ENCODE measurements at places on chromosomes 12 and 14.
A peak's percentile ranks its signal among the peaks of the same experiment; 100 is the strongest.

- DNase-seq, result no peak
Observed at GRCh38 chr12:47554046-47554653, 151.7 kb downstream of the RPAP3 start.

DNA sequence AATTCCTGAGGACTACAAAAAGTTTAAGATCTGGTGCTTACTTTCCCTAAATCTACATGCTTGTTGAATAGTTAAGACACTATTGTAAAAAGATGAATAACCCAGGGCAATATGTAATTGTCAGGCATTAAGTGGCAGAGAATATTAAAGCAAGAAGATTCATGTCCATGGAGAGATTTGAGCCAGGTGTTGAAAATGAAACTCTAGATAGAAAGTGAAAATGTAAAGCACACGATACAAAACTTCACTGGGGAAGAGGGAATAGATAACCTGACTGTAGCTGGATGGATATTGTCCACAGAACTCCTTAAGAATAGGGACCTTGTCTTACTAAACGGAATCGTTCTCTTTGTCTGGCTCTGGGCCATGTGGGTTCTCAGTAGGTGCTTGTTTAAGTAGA lies 5.0 kb downstream of the CAND1 start:
- peak; percentile 14 for DNase-seq

GRCh38 chr12:24045816-24046257 lies 96.4 kb upstream of the SOX5 start:
- DNase-seq, result no peak

DNA sequence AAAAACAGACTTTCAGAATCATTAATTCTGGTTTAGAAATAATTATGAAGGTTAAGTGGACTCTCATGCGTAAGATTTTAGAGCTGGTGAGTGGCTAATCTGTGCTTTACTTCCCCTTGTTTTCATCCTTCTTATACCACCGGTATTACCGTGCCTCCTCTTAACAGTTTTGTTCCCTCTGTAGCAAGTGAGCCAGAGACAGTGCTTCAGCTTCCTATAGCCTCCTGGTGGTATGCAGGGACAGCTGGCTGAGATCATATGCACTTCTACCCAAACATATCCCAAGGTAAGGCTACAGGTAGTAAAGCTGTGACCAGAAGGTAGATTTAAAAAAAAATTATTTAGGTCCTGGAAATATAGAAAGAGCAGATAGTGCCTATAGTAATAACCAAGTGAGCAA lies 55.2 kb downstream of the PDE3A start:
- no peak for DNase-seq

GRCh38 chr14:21103411-21103709 lies 2.5 kb downstream of the TMEM253 start:
- DNase-seq, result no peak

DNA sequence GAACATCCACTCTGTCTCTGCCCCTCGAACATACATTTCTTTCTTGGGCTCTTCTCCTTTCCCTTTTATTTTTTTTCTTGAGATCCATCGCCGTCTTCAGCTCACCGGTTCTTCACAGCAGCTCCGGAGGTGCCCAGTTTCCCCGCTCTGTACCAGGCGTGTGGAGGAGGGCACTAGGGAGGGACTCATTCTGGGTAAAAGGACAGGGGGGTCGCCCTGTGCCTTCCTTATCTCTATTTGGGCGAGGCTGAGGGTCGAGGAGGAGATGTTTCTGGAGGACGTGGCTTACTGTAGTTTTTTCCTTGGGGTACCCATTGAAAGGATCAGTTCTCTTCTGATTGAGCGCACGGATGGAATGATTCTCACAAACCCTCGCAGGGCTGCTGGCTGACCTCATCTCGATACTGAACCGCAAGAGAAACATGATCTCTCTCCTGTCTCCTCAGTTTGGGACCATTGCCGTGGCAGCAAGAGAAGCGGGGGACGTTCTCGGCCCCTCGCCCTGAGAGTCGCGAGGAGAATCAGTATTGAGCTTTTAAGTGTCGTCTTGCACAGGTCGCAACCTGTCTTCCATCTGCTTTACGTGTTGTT lies 386 bp downstream of the LIN52 start:
- peak; percentile 26 for DNase-seq

DNA sequence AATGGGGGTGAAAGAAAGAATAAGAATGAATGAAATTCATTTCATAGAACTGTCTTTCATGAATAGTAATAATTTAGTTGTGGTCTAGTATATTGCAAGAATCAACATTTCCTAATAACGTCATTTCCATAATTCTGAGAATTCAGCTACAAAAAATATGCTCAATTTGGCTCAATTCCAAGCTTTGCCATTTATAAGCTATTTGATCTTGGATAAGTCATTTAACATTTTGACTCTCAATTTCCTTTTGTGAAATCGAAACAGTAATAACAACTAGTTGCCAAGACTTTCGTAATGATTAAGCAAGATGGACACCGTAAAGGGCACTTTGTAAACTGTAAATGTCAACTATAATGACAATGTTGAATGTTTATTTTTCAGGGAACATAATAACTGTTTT lies 18.1 kb downstream of the NOS1 start:
- no peak for DNase-seq

- DNase-seq, result no peak
Observed at GRCh38 chr14:64707661-64708060, 3.4 kb downstream of the PLEKHG3 start.

- no peak for DNase-seq
Observed at GRCh38 chr14:89845346-89845745, 109.2 kb downstream of the EFCAB11 start.

- no peak for DNase-seq
Observed at GRCh38 chr14:94691660-94692034, 78.3 kb downstream of the GSC start.

- no peak for DNase-seq
Observed at GRCh38 chr14:90274808-90275457, 18.6 kb downstream of the PSMC1 start.

- no peak for DNase-seq
Observed at GRCh38 chr12:122880668-122881067, 15.3 kb downstream of the VPS37B start.

- DNase-seq, result peak; percentile 90
Observed at GRCh38 chr12:53099071-53099882, 1.8 kb downstream of the IGFBP6 start.

DNA sequence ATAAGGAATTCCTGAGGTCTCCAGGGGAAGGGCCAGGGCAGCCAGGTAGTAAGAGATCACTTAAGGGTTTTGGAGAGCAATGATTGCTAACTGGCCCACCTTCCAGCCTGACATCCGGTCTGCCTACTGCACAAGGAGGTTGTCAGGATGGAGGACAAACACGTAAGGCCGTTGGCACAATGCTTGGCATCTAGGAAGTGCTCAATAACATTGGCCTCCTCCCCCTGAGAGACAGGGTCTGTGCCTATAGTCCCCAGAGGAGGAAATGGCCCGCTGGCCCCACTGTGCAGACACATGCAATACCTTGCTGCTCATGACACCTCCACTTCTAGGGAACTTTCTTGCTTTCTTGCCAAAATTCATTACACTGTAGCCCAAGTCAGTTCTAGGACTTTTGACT lies 73.2 kb downstream of the NTF3 start:
- no peak for DNase-seq

DNA sequence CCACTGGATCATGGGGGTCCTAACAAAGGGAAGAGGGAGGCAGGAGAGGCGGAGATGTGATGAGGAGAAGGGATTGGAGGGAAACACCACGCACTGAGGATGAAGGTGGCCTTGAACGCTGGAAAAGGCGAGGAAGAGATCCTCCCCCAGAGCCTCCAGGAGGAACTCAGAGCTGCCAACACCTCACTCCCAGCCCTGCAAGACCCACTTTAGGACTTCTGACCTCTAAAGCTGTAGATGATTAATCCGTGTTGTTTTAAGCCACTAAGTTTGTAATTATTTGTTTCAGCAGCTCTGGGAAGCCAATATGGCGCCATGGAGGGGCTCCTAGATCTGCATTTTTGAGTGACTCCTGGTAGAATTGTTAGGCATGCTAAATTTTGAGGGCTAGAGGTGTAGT lies 74.6 kb upstream of the CEP83 start:
- DNase-seq, result no peak

DNA sequence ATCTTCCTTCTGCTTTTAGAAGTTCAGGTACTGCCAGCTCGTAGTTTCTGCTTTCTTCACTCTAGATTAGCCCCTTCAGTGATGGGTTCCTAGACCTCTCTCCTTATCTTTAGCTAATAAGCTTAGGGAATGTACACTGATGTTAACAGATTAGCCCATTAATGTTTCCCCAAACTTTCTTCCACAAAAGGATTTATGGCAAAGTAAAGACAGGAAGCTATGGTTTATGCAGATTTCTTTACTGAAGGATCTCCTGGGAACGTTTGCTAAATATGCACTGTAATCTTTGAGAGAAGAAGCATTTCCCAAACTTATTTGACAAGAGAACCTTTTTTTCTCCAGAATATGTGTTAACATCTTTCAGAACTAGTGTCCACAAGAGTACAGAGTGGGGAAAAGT lies 4.2 kb downstream of the SOCS4 start:
- no peak for DNase-seq

- no peak for DNase-seq
Observed at GRCh38 chr14:48247977-48248376, 572.6 kb upstream of the MDGA2 start.

DNA sequence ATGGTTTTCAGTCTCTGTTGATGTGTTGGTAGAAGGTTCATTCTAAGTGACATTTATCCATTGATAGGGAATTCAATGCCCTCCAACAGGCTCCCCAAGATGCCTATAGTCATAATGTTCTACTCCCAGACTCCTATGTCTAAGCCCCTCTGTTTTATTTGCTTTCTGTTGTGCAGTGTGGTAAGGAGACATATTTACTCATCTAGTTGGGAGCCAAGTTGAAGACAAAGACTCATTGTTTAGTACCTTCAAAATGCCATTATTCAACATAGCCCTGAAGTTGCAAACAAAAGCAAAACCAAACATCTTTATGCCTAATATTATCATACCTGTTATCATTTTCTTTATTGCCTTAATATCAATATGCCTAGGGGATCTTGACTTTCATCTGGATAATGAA lies 302.1 kb downstream of the RMST start:
- no peak for DNase-seq

DNA sequence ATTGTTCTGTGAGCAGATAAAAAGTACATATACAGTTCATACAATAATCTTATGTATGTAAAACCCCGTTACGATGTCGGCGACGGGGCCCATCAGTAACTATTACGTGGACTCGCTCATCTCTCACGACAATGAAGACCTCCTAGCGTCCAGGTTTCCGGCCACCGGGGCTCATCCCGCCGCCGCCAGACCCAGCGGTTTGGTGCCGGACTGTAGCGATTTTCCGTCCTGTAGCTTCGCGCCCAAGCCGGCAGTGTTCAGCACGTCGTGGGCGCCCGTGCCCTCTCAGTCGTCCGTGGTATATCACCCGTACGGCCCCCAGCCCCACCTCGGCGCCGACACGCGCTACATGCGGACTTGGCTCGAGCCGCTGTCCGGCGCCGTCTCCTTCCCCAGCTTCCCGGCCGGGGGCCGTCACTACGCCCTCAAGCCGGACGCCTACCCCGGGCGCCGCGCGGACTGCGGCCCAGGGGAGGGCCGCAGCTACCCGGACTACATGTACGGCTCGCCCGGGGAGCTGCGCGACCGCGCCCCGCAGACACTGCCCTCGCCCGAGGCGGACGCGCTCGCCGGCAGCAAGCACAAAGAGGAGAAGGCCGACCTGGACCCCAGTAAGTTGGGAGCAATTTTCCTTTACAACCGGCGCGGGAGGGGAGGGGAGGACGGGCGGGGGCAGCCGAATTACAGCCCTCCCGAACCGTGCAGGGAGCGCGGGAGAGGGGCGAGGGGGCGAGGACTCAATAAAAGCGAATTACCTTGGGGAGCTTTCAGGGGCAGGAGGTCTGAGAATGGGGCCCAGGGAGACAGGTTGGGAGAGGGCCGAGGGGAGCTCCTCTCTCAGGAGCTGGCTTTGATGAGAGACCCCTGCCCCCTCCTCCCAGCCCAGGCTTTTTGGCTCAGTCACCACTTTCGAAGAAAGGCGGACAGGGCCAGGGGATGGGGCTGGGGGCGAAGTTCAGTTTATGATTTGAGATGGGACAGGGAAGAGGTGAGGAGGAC lies at the start of gene HOXC9:
Gene HOXC9 (plus strand): TSS at position 46 of the 999 bp plus-strand sequence. CDS start 28 bp downstream, at position 74.
- no peak for DNase-seq

GRCh38 chr12:26621932-26622331 lies 211.1 kb downstream of the ITPR2 start:
- no peak for DNase-seq

DNA sequence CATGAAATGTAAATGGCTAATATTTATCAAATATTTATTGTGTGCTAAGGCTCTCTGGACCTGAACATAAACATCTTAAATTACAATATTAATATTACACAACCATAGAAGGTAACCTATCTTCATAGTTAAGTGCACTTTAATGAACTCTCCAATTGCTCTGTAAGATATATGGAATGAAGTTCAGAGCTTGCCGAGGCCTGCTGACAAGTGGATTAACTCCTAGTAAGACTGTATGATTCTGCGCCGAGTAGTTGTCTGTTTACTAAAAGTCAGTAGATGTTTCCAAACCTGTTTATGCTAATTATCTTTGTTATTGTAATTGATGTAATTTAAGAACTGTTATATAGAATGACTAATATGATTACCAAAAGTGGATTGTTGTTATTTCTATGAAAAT lies 77.2 kb downstream of the PTPRR start:
- no peak for DNase-seq

DNA sequence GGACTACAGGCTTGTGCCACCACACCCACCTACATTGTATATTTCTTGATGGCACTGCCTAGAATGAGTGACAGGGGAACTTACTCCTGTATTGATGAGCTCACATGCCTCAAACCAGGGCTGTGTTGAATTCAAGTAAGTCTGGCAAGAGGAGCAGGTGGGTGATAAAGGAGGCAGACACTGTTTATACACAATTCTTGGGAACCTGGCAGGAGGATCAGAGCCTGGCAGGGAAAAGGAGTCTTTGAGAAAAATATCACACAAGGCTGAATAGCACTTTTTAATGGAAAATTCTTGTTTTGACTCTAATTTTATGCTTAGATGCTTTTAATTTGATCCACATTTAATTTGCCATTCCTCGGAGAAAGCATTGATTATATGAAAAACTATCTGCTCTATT lies 293.1 kb upstream of the NPAS3 start:
- DNase-seq, result no peak

DNA sequence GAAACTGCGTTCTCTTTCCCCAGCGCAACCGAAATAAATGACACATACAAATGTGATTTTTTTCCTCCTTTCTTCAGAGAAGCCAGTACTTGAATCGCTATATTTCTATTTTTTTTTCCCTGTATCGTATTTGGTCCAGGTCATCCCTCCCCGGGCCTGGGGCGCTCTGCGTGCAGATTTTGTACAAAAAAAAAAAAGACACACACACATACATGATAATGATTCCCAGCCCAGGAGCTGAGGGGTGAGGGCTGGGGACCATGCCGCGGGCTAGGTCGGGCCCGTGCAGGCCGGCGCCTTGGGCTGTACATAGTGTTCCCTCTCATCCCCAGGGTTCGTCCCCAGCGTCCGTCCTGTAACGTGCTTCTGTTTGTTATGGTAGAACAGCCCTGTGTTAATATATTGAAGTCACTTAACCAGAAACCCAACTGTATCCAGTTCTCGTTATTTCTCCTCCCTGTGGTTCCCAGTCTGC lies 3.0 kb downstream of the HOXC9 start:
- no peak for DNase-seq
